Activated T-helper 2 cell treated with anti-CD3 and anti-CD28 coated beads, Interferon-gamma antibody, Interleukin-2, Interleukin-4, amounts not matched to agents 10 μg/mL and 5 μg/mL and 100 μg/mL, durations not matched to agents 14 hours and 24 hours and 36 hours (primary cell): ENCODE measurements at places on chromosomes 12 and 14.

DNA sequence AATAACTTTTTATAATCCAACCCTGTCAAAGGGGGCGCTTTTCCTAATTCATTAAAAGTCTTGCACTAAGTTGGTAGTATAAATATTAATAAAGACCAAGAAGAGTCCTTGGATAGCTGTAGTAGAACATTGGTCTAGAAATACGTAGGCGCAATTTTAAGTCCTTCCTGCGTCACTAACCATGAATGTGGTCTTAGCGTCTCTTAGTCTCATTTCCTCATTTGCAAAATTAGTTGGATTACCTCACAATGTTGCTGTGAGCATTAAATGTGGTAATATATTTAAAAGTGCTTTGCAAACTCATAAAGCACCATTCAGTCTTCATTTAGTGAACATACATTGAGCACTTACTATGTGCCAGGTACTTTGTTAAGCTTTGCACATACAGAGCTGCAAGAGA lies 149.7 kb downstream of the AEBP2 start:
- no peak for DNase-seq

DNA sequence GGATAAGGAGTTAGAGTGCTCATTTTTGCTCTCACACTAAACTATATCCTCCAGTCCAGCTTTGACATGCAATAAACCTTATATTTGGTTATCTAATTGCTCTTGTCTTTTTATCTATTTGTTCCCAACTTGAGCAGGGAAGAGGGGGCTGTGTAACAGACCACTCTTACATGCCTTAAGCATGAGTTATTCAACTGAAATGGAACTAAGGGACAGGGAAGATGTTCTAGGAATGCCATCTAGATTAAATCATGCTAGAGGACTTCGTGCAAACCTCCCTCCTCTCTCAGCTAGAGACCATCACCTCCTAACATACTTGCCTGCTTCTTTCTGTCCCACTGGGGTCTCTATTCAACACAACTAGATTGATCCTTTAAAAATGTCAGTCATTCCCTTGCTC lies 20.6 kb downstream of the SPX start:
- no peak for DNase-seq

GRCh38 chr12:113413488-113413939 lies 8.7 kb upstream of the SDSL start:
- DNase-seq: no peak

DNA sequence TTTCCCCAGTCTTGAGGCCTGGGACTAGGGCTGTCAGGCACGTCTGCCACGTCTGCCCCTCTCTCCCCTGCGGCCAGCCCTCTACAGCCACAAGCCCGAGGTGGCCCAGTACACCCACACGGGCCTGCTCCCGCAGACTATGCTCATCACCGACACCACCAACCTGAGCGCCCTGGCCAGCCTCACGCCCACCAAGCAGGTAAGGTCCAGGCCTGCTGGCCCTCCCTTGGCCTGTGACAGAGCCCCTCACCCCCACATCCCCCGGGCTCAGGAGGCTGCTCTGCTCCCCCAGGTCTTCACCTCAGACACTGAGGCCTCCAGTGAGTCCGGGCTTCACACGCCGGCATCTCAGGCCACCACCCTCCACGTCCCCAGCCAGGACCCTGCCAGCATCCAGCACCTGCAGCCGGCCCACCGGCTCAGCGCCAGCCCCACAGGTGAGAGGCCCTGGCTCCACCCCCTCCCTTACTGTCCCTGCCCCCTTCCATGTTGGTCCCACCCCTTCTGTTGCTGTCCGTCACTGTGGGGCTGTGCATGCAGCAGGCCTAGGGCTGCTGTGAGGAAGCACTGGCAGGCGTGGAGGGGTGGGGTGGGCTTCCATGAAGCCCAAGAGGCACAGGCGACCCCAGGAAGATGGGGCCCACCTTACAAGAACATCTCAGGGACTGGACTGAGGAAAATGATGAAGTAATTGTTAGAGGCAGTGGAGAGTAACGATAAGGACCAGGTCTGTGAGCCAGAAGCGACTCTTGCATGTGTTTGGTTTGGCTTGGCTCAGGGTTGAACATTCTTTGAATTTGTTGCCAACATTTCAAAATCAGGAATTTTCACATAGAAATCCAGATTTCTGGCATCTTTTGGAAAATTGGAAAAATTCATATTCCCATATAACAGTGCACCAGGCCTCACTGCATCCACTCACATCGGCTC lies 16.8 kb downstream of the C12orf43 start:
- no peak for DNase-seq

- DNase-seq: no peak
Measured at GRCh38 chr12:114888928-114889584, 205.1 kb upstream of the TBX3 start.

DNA sequence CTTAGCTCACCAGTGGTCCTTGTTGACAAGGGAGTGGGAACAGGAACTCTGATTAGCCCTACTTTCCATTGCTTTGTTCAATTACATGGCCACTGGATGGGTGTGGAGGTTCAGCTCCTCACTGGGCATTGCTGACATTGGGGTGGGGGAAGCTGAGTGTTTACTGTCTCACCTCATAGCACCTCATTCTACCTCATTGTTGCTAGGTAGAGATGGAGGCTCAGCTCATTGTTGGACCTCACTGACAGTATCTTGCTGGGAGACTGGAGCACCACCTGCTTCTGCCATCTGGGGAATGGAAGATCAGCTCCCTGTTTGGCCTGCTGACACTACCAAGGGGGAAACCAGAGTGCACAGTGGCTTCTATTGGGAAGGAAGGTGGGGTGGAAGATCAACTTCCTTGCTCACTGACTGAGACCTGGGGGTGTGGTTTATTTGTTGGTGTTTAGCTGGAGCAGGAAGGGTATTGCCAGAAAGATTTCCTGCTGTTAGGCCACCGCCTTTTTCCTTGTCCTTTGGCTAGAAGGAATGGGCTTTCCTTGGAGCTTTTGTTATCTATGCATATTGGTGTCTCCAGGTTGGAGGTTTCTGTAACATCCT lies 1.3 kb upstream of the OR4E2 start:
- no peak for DNase-seq

DNA sequence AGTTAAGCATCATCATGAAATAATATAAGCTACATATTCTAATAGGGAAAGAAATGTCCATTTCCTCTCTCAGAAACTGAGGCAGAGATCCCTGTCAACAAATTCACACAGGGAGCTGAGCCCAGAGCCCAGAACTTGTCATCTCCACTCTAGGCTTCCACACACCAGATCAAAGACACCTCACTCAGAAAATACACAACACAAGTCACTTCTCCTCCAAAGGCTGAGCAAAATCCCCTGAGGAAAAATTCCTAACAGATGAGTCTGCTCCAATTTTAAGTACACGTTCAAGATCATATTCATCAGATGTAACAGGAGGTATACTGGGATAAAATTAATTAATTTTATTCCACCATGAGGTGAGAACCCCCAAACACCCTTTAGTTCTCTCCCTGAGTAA lies 227.3 kb downstream of the DPF3 start:
- DNase-seq: no peak

GRCh38 chr12:79482323-79482722 lies 208.4 kb downstream of the PAWR start:
- no peak for DNase-seq

GRCh38 chr14:75711105-75711795 lies 50.2 kb downstream of the TTLL5 start:
- DNase-seq: peak; percentile 13

DNA sequence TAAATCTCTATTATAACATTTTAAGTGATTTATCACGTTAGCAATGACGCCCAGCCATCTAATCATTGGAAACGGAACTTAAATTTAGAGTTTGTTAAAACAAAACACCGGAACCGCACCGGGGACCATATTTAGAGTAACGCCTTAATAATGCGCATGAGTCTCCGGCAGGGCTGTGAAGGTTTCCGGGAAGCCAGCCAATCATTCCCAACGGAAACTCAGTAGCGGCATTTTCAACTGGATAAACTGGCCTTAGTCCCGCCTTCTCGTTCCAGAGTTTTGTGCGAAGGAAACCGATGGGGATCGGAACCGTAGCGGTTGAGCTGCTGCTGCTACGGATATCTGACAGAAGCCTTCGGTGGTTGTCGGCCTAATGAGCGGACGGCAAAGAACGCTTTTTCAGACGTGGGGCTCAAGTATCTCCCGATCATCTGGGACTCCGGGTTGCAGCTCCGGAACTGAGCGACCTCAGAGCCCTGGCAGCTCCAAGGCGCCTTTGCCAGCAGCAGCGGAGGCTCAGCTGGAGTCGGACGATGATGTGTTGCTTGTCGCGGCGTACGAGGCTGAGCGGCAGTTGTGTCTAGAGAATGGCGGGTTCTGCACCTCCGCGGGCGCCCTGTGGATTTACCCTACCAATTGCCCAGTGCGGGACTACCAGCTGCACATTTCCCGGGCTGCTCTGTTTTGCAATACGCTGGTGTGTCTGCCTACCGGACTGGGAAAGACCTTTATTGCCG lies at the start of gene FANCM:
Gene FANCM, plus strand, starts transcription at position 272 of the 737 bp plus-strand sequence. Its CDS starts 102 bp downstream, at position 374.
- peak; percentile 85 for DNase-seq

- DNase-seq: no peak
Measured at GRCh38 chr12:115201966-115202365, 518.0 kb upstream of the TBX3 start.

DNA sequence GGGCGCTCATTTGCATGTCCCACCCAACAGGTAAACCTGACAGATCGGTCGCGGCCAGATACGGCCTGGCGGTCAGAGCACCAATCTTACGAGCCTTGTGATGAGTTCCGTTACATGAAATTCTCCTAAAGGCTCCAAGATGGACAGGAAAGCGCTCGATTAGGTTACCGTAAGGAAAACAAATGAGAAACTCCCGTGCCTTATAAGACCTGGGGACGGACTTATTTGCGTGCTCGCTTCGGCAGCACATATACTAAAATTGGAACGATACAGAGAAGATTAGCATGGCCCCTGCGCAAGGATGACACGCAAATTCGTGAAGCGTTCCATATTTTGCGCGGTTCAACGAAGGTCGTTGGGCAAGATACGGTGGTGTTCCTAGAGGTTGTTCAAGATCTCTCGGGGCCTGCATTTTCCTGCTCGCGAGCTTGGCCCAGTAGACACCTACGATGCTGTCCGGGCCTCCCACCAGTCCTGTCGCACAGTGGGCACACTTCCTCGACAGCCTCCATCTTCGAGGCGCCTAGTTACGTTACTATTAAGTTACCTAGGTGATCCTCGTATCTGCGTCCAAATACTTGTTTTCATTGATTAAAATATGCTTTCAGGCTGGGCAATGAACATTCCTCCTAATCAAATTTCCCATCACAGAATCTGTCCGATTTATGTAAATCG lies at the start of gene RNU6-7:
Gene RNU6-7, plus strand, starts transcription at position 230 of the 675 bp plus-strand sequence.
- peak; percentile 37 for DNase-seq

DNA sequence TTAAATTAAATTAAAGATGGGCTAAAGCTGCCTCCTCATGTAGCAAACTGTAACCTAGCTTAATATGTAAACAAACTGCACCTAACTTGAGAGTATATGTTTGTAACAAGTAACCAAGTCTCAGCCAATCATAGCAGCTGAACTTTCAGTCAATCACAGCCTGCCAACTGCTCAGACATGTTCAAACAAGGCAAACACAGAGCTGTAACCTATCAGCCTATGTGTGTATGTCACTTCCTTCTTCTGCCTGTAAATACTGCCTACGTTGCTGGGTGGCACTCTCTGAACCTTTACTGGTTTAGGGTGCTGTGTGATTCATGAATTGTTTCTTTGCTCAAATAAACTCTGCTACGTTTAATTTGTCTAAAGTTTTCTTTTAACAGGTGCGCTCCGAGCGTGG lies 2.9 kb downstream of the SERPINA6 start:
- no peak for DNase-seq

- DNase-seq: no peak
Measured at GRCh38 chr14:102759456-102760187, 17.6 kb upstream of the TRAF3 start.

GRCh38 chr14:88140874-88141273 lies 135.9 kb downstream of the GPR65 start:
- no peak for DNase-seq

- DNase-seq: no peak
Measured at GRCh38 chr14:36510874-36511273, 9.2 kb downstream of the NKX2-1 start.

DNA sequence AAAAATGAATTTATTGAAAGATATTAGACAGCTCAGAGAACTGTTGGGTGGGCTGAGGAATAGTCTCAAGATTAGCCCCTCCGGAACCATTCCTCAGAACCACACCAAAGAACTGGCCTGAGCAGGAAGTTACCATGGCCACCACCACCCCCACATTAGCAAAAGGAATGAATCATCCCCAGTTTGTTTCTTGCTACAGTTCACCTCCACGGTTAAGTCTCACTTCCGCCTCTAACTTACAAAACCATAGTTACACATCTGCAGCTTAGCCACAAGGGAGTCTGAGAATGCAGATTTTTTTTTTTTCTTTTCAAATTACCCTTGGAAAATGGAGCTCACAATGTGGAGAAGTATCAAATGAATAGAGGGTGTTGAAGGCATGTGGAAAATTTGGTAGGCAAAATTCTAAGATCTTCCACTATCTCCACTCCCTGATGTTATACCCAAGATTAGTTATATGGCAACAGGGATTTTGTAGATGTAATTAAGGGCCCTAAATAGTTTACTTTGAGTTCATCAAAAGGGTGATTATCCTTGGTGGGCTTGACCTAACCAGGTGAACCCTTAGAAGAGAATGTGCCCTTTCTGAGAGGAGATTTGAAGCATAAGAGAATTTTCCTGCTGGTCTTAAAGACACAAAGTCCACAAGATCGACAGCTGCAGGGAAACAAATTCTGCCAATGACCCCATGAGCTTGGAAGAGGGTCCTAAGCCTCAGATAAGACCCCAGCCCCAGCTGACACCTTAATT lies 129.8 kb upstream of the KRR1 start:
- DNase-seq: peak; percentile 27

GRCh38 chr14:65156568-65157366 lies 54.5 kb upstream of the MAX start:
- DNase-seq: no peak

DNA sequence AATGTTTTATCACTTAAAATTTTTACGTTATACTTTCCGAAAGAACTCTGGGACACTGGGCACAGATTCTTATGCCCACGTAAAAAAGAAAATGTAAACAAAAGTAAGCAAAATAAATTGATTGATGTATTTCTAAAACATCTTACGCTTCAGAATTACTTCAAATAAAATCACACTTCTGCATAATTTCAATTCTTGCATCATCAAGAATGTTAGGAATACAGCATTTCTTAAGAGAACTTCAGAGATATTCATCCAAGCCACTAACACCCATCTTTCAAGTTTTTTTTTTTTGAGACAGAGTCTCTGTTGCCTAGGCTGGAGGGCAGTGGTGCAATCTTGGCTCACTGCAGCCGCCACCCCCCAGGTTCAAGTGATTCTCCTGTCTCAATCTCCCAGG lies 180.6 kb downstream of the MED13L start:
- DNase-seq: no peak

DNA sequence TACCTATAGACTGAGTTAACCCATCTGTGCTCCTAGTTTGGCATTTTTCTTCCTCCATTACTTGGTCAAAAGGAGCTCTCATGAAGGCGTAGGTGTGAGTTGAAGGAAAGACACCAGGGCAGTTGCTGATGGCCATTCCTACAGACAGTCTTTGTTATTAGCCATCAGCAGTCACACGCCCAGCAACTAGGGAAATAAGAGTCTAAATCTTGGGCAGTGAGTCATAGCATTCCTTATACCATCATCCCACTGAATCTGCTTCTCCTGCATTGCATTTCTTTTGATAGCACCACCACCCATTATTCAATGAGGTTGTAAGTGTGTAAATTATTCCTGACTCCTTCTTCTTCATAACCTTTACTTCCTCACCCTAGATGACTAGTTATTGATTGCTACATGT lies 150.9 kb upstream of the IGF1 start:
- DNase-seq: no peak

GRCh38 chr12:82407481-82407880 lies 49.2 kb downstream of the METTL25 start:
- no peak for DNase-seq
